ENCODE measurements at places on chromosomes 7 and 10.

DNA sequence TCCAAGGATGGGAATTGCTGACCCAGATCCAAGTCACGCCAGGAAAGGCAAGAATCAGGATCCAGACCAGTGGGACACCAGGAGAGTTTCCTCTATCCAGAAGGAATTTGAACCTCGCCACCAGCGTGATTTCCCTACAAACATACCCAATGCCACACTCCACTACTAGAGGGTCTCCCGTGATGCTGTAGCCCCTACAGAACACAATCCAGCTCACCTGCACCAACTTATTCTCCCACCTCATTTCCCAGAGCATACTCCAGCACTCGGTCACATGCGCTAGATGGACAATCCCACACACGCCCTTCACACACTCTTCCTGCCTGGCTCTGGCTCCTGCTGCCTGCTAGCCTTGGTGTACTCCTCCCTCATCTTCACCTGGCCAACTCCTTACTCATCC is 142.1 kb upstream of the PDE1C start:
- no peak for DNase-seq

DNA sequence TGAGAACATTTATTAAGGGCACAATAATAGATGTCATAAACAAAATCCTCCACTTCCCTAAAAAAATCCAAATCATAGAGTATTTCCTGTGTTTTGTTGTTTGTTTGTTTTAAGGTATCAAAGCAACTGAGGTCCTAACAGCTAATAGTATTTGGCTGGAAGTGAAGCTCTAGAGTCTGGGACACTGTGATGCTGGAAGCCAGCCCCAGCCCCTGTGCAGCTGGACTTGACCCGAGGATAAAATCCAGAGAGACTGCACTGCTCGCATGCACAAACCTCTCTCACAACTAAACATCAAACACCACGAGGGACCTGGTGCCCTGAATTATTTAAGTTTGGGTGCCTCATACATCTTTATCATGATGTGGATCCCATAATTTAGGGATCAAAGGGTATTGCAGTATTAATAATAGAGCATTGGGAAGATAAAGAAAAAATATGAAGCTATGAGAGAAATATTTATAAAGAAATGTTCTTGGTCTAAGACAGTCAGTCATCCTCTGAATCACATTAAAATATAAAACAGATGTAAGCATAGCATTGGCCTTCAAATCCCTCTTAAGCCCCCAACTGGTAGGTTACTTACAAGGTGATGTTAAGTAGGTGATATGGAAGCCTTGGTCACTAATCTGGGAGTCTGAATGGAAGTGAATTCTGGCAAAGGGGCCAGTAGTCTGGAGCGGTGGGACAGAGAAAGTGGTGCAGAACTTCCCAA is 44.4 kb downstream of the CUBN start:
- DNase-seq = no peak

GRCh38 chr10:73590881-73591799 is at the start of gene USP54:
Gene USP54, minus strand, starts transcription at chr10:73591342. Its CDS starts 15,684 bp downstream, at chr10:73575658.
- no peak for DNase-seq

DNA sequence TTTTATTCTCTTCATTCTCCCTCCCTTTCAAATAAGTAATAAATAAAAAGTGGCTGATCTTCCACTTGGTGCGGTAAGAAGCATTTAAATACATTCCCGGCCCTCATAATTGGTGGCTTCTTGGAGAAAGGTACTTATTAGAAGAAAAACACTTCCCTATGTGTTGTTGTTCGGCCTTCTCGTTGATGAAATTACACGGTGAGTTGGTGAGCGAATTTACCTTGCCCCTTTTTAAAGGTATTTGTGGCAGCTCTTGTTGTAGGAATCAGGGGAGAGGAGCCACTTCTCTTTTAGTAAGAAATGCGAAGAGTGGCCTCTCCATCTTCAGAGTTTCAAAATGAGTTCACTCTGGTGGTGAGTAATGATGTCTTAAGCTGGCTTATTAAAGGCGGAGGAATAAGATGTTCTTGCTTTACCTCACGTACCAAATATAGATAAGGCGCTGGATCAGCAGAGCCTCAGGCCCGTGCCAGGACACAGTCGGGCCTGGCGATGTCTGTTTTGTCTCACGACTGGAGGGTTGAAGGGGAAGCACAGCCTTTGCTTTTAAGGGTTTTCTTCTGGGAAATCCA is 135.9 kb downstream of the CUX1 start:
- no peak for DNase-seq

DNA sequence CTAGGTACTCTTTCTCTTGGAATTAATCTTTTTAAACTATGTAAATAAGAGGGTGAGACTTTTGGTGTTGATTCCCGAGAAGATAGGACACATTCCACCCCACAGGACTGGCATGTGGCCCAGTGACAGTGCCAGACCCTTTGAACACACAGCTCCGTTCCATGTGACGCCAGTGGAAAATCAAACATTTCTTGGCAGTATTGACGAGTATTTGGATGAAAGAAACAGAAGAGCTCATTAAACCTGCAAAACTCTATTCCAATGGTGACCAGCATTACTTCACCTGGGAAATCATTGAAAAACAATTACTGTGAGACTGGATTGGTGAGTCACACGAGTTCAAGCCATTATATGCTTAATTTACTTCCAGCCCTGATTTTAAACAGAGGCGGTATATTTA is 25.8 kb downstream of the AKR1E2 start:
- DNase-seq = no peak

DNA sequence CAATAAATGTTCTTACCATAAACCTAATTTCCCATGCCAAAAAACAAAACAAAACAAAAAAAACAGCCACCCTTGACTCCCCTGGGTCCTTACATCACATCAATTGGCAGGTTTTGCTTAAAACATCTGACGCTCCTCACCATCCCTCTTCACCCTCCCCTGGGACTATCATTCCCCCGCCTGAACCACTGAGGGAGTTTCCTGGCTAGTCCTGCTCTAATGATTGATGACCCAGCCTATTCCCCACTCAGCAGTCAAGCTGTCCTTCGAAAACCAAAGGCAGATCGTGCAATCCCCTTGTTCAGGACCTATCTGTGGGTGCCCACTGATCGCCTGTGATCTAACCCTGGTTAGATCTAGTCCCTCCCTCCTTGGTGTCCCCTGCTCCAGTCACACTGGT is 11.2 kb upstream of the FRMPD2 start:
- no peak for DNase-seq

- no peak for DNase-seq
Observed at GRCh38 chr7:115249080-115249479, 327.2 kb downstream of the MDFIC start.

DNA sequence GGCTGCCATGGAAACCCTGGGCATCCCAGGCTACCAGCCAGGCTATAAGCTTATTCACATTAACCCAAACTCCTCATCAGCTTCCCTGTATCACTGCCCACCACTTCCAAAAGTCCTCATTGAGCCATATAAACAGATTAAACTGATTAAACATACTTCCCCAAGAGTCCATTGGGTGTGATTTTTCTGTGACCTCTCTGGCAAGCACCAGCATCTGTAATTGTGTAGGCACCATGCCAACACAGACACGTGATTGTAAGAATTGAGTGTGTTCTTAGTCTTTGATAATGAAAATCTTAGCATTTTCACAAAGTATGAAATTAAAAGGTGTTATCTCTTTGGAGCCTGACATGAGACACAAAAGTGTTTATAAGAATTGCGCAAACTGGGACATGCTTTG is 679.3 kb downstream of the TYW1 start:
- no peak for DNase-seq

- no peak for DNase-seq
Observed at GRCh38 chr10:86821388-86821999, 65.1 kb downstream of the BMPR1A start.

- no peak for DNase-seq
Observed at GRCh38 chr7:94697035-94697974, 41.4 kb upstream of the SGCE start.

GRCh38 chr7:18257711-18258110 is 230.1 kb upstream of the PRPS1L1 start:
- DNase-seq = no peak

GRCh38 chr7:142457146-142457703 is 199.4 kb upstream of the PRSS58 start:
- no peak for DNase-seq

DNA sequence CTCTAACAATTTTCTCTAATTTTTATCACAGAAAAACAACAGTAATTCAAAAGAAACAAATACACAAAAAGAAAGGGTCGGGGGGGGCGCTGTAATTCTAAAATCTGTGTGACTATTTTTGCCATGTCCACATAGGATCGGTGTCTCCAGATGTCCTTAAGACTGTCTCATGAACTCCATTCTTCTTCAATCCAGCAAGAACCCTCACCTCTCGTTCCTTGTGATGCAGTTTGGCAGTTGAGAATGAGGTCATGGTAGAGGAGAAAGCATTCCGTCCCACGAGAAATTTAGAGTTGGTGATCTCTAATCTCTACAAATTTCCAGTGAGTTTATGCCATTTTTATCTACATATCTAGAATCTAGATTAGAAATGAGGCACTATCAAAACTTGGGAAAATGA is 394.7 kb downstream of the TFEC start:
- no peak for DNase-seq

GRCh38 chr7:25662841-25663800 is 434.8 kb upstream of the NPVF start:
- DNase-seq = no peak

GRCh38 chr7:20229081-20229480 is 11.9 kb upstream of the MACC1 start:
- no peak for DNase-seq

- no peak for DNase-seq
Observed at GRCh38 chr10:48740015-48740707, 55.5 kb downstream of the WDFY4 start.

DNA sequence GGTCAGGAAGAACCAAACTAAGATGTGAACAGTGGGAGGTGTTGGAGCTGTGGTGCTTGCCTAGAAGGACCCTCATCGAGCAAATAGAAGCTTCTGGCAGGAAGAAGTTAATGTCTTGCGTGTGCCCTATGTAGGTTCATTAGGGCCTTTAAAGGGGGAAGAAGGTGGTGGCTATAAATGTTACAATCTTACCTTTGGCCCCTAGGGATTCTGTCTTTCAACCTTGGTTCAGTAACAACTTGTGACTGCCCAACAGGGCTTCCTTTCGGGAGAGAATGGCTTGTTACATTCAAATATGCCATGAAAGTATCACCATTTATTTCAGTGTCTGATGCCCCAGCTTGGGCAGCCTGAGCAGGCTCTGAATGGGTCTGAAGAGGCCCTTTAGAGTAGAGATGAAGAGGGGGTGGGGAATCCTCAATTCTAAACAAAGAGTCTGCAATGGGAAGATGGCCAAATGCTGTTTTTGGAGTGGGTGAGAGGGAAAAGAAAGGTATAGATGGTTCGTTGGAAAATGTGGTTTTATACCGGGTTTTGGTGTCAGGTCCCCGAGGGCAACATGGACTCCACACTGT is 108.0 kb downstream of the TCF7L2 start:
- no peak for DNase-seq

- no peak for DNase-seq
Observed at GRCh38 chr10:20327954-20328353, 511.7 kb downstream of the PLXDC2 start.

DNA sequence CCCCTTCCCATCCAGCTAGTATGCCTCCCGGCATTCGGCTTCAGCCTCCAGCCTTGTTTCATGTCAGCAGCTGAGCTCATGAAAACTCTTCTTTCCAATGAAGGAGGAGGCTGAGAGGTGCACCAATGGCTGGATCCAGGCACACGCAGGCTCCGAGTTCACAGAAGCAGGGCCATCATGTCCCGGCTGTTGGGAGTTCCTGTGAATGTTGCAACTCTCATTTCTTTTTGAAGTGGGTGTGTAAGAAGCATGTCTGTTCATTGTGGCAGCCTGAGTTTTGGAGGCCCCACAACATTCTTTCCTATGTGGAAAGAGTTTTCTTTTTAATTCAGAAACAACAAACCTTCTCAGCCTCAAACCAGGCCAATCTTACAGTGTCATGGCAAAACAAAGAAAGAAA is 89.7 kb downstream of the PTPRE start:
- no peak for DNase-seq

DNA sequence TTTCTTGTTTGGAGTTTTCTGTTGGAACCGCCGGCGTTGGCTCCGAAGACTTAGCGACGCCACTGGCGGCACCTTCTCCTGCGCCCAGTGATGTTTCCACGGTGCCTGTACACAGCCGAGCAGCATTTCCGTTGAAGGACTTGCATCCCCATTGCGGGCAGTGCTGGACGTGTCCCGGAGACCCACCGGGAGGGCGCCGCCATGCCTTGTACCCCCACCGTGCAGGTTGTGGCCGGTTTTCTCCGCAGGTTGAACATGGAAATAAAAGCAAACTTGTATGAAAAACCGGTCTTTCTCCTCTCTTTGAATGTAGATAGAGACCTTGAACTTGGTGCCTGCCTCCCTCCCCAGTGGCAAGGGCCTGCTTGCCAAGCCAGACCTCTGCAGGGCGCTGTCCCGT is 22.9 kb upstream of the CHST12 start:
- no peak for DNase-seq

- DNase-seq = no peak
Observed at GRCh38 chr10:5094265-5095205, at the start of gene AKR1C3. Gene AKR1C3, plus strand, starts transcription at chr10:5094414. Its CDS starts 31 bp downstream, at chr10:5094445.

DNA sequence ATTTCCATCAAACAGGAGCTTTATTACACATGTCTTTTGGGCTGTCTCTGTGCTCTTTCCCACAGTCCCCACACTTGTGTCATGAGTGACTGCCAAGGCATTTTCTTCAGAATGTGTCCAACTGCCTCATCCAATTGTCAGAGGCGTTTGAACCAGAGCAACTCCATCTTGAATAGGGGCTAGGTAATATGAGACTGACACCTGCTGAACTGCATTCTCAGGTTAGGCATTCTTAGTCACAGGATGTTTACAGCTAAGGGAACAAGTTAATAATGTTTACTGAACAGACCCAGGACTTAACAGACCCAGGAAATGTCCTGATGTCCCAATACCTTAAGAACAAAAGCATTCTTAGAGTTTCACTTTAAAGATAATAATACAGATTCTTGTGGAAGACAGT is 595.5 kb downstream of the REEP3 start:
- DNase-seq = no peak

DNA sequence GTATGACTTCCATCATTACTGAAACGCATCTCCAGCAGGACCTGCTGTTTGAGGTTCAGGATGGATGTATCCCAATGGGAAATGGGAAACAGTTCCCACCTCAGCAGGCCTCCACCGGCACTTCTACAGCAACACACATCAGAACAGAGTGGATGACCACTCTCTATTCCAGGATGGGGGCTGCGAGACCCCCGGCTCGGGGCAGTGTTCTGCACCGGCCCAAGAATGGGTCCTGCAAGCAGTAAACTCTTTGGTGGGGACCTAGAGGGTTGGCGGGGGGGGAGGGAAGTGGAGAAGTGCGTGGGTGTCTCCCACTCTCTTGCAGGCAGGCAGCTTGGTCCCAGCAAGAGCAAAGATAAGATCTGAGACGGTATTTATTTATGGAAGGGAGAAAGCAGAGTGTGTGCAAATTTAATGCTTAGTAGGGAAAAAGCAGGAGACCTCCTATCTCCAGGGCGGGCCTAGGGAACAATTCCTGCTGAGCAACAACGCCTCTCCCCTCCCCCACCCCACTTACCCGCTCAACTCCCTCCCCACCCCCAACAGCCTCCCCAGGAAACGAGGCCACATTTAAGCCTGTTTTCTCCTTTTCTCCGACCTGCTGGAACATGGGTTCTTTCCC is 4.0 kb downstream of the SFMBT2 start:
- no peak for DNase-seq

All from activated CD8-positive, alpha-beta memory T cell treated with anti-CD3 and anti-CD28 coated beads, Interleukin-2, amount 10 ng/mL, durations not matched to agents 7 days and 5 days (primary cell).